ENCODE measurements at places on chromosomes 7 and 10.

GRCh38 chr10:30095631-30096422 is 36.4 kb upstream of the JCAD start:
- no peak for DNase-seq

- no peak for DNase-seq
These were observed 94.2 kb upstream of the NRP1 start for GRCh38 chr10:33428682-33429081.

DNA sequence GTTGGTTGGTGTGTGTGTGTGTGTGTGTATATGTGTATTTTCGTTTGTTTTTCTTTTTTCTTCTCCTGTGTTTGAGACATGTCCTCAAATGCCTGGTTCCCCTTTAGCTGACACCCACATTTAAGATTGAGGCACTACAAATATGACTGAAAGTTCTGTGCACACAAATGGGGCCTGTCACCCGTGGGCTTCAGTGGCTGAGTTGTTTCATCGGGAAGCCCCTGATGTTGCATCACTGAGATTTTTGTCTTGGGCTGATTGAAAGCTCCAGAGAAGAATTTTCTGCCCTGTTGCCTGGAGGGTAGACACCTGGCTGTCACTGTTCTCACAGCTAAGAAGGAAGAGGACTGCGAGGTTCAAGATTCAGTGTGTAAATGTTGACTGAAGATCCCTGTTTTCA is 283.8 kb upstream of the C7orf33 start:
- DNase-seq = no peak

GRCh38 chr7:151210087-151210854 is at the start of gene H2BK1:
TSS of gene H2BK1 (minus strand) at chr7:151210488. CDS start at chr7:151210318, 170 bp downstream.
- DNase-seq = no peak

- no peak for DNase-seq
These were observed 147.4 kb upstream of the AGR3 start for GRCh38 chr7:17029150-17029549.

GRCh38 chr10:126705131-126705530 is 34.6 kb upstream of the C10orf90 start:
- DNase-seq = no peak

DNA sequence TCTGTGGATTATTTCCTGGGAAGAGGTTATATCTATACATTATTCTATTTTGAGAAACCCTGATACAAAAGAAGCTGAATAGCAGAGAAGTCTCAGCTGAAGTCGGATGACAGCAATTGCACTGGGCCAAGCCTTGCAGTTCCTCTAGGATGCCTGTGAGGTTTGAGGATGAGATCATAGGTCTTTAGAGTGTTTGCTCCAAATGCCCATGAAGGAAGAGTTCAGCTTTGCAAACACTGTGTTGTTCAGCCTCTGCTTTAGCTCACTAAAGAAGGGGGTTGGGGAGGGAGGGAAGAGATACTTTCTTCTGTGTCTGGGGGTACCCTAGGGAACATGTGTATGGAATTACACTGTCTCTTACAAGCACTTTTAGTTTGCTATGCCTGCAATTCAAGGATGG is 282.5 kb upstream of the NRP1 start:
- DNase-seq = no peak

GRCh38 chr10:74058658-74059057 is 60.7 kb downstream of the VCL start:
- DNase-seq = peak; percentile 11

DNA sequence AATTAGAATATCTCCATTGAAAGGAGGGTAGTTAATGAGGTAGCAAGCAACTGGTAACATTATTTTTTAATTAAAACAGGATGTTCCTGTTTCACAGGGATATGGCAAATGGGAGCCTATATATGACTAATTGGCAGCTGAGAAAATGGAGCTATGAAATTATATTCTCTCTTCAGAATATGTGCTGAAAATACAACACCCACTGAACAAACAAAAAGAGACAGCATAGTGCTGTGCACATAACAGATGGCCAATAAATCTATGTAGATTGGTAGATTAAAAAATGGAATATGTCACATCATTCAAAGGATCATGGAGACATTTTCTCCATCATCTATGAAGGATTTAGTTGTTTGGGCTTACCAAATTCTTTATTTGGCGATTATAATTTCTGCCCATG is 362.0 kb downstream of the GPR37 start:
- DNase-seq = no peak

DNA sequence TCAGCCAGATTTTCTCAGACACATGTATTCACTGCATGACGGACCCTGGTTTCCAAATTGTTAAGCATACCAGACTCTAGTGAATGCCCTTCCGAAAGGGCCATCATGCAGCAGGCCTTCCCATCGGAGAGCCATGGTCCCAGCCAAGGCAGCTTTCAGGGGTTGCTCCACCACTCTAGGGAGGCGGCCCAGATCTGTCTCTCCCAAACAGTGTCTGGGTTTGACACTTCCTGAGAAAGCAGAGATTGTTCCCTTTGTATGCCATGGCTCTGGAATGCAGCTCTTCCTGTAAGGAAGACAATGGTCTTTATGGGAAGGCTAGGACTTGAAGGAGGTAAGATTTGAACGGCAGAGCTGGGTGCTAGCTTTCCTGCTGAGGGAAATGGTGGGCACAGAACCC is 178.8 kb upstream of the BMPER start:
- DNase-seq = no peak

DNA sequence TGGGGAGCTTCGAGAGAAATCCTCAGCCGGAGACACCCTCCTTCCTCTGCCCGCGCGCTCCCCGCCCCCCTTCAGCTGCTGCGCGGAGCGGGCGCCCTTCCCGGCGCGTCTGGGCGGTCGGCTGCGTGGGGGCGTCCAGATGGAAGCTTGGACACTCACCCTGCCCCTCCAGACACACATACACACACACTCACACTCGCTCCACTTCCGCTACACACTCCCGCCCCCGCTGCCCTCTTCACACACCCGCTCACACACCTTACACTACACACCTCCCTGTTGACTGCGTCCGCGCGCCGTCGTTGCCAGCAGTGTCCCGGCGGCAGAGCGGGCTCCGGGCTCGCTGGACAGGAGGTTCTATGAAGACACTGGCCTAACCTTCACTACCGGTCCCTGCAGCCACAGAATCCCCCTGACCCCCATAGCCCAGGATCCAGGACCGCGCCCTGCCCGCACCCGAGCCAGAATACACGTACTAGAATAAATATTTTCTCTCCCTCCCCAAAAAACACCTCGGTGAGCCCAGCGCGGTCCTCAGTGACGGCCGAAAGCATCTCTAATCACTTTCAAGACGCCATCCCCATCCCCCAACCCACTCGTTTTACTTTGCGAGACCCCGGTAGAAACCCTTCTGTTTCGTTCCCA is 1.1 kb upstream of the EGR2 start:
- DNase-seq = peak; percentile 37

- no peak for DNase-seq
These were observed 46.4 kb downstream of the CASD1 start for GRCh38 chr7:94556028-94556427.

- no peak for DNase-seq
These were observed 106.1 kb downstream of the PRKCQ start for GRCh38 chr10:6473901-6474370.

- no peak for DNase-seq
These were observed 65.6 kb upstream of the CCDC6 start for GRCh38 chr10:59971915-59972314.

- DNase-seq = peak; percentile 82
These were observed at the start of gene WDR91 for GRCh38 chr7:135211179-135211945. TSS of gene WDR91 (minus strand) at chr7:135211526. CDS start at chr7:135211502, 24 bp downstream.

- no peak for DNase-seq
These were observed 221.0 kb upstream of the KLF6 start for GRCh38 chr10:4006051-4006450.

GRCh38 chr10:98519841-98520240 is 73.1 kb upstream of the HPS1 start:
- DNase-seq = no peak

DNA sequence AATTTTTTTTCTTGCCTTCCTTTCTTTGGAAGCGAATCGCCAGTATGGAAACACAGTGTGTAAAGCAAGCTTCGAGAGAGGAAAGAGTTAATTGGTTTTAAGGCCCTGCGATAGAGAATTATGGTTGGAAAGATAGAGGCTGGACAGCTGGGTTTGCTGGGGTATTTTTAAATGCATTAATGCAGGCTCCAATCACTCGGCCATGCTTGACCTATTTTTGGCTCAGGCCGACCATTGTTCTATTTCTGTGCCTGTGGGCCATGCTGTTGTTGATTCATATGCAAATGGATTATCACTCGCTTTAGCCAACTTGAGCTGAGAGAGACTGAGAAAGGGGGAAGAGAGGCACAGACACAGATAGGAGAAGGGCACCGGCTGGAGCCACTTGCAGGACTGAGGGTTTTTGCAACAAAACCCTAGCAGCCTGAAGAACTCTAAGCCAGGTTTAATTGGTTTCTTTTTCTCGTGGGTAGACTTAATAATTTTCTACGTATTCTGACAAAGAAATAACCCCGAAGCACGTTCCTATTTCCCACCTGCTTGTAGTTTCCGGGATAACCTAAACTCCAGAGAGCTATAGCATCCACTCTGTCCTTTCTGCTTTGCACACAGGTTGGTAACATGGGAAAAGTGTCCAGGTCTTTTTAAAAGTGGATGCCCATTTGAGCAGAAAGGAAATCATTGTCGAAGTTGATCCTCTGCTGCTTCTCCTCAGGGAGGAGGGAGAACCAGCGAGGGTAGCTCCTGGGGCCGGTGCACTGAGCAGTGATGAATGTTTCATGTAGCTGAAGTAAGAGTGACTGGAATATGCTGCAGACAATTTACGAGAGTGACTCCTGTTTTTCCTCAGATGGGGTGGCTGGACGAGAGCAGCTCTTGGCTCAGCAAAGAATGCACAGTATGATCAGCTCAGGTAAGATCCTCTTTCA is at the start of gene HDAC9:
TSS of gene HDAC9 (plus strand) at position 338 of the 929 bp plus-strand sequence. CDS start at position 892, 554 bp downstream.
- DNase-seq = no peak

- no peak for DNase-seq
These were observed 114.0 kb downstream of the GRID1 start for GRCh38 chr10:86252556-86252955.

- no peak for DNase-seq
These were observed 111.8 kb downstream of the MAPK8 start for GRCh38 chr10:48418189-48418788.

- no peak for DNase-seq
These were observed 15.0 kb downstream of the NOD1 start for GRCh38 chr7:30463405-30464145.

- no peak for DNase-seq
These were observed 80.1 kb upstream of the ADO start for GRCh38 chr10:62724465-62724864.

DNA sequence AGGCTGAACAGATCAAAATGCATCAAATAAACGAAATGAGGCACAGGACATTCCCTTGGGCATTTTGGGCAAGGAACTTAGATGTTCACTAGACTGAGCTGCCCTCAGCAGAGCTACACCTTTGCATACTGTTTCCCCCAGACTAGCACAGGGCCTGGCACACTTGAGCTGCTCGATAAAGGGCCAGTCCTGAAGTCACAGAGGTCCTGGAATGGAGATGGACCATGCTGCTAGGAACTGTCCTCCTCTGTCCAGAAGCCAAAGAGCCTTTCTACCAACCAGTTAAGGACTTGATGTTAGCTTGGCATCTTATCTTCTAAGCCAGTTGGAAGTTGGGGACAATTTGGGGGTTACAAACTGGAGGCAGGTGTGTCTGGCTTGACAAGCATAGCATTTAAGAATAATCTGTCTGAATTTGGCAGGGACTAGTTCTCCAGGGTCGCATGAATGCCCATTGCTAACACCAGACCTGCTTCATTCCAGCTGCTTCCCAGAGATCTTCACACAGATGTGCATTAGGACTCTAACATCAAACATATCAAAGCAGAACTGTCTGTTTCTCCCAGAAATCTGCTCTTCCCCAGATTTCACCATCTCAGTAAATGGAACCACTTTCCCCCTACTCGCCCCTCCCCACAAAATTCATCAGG is 152.2 kb upstream of the PDE1C start:
- no peak for DNase-seq

GRCh38 chr7:1257863-1258262 is 25.2 kb downstream of the UNCX start:
- no peak for DNase-seq

DNA sequence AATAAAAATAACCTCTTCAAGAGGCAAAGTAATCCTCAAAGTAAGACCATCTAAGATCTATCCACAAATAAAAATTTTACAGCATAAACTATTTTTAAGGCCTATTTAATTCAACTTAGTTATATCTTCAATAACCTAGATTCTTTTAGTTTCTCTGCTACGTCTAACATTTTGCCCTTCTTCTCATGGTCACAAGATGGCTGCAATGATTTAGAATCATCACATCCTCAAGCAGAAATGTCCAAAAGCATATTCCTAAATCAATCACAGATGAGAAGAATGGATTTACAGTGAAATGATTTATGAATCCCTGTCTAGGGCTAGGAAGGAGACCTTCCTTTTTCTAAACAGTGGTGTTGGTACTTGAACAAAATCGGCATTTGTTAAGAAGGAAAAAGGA is 304.7 kb downstream of the ARHGAP12 start:
- no peak for DNase-seq

DNA sequence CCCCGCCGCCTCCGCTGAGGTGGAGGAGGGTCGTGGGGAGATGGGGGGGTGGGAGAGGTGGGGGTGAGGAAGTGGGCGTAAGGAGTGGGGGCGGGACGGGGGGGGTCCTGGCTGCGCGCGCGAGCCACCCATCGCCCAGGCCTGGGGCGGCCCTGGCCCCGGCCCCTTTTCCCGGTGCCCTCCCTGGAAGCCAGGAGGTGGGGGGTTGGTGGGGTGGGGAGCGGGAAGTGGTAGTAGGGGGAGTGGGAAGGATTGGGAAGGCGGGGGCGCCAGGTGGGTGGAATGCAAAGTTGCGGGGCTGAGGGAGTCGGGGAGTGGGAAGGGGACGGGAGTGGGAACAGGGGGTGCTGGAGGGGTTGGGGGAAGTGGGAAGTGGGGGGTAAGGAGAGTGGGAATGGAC is 319 bp upstream of the MMD2 start:
- no peak for DNase-seq

- DNase-seq = no peak
These were observed 72.1 kb downstream of the GNAI1 start for GRCh38 chr7:80206763-80207162.

DNA sequence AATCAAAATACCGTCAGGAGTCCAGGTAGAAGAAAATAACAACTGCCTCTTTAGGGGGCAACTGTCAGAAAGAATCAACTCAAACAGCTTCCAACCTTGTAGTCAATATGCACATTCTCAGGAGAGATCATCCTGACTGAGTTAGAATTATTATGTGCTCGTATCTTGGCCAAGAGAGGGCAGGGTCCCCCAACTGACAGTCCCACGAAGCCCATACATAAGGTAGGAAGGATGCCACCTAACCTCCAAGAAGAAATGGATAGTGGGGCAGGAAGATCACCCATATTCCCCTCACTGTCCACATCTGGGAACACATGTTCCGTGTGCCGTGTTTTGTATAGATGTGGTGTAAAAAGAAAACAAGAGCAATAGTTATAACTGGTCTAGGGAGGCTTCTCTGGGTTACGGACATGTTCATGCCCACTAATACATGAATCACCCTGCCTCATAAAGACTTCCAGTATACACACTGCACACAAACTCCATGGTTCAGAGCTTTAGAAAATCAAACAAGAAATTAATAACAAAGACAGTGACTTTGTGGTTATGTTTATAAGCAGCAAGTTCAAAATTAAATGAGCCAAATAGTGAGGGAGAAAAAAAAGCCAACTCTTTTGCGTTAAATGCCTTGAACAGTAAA is 295.6 kb downstream of the FGFR2 start:
- peak; percentile 58 for DNase-seq

GRCh38 chr10:123772645-123773508 is 106.7 kb downstream of the GPR26 start:
- DNase-seq = no peak

- DNase-seq = no peak
These were observed 589 bp downstream of the ZNF488 start for GRCh38 chr10:47383261-47384147.

Measured in foreskin keratinocyte (primary cell).